ENCODE measurements at places on chromosomes 11 and 22. TPM values are rescaled to one million over a fixed set of nuclear protein-coding genes. Genes with fewer than 3 reads are reported as not detected.

Gene RFPL2
- not detected for total RNA-seq

Gene ACRV1
- not detected for total RNA-seq

DNA sequence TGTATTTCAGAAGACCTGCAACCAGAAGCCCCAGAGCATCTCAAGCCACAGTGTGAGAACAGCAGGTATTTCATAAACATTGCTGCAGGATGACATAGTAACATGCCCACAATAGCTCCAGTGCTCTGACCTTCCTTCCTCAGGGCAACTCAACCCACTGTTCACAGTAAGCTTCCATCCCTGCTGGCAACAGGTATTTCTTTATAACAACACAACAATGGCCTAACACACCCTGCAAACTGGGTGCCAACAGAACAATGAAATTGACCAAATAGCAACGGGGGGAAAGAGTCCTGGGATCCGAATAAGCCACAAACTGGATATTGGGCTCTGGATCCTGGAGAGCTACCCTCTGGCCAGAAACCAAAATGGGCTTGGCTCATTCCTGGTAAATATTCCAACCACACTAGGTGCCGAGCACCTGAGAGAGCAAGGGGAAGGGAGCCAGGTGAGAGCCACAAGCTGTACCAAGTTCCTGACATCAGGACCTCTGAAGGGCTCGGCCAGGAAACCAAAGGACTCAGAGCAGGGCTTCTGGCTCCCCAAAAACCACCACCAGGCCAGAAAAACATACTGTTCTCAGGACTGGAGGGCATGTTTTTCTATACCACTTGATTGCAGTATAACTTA, 99.5 kb downstream of the MICAL3 start:
- H3K4me3 ChIP-seq = no peak overlapping the region
- H3K27me3 ChIP-seq = no peaks in the 10 kb centered on the region
- H3K4me1 ChIP-seq = peaks cover 28% of the 10 kb centered on the region
- DNase-seq = no peak

DNA sequence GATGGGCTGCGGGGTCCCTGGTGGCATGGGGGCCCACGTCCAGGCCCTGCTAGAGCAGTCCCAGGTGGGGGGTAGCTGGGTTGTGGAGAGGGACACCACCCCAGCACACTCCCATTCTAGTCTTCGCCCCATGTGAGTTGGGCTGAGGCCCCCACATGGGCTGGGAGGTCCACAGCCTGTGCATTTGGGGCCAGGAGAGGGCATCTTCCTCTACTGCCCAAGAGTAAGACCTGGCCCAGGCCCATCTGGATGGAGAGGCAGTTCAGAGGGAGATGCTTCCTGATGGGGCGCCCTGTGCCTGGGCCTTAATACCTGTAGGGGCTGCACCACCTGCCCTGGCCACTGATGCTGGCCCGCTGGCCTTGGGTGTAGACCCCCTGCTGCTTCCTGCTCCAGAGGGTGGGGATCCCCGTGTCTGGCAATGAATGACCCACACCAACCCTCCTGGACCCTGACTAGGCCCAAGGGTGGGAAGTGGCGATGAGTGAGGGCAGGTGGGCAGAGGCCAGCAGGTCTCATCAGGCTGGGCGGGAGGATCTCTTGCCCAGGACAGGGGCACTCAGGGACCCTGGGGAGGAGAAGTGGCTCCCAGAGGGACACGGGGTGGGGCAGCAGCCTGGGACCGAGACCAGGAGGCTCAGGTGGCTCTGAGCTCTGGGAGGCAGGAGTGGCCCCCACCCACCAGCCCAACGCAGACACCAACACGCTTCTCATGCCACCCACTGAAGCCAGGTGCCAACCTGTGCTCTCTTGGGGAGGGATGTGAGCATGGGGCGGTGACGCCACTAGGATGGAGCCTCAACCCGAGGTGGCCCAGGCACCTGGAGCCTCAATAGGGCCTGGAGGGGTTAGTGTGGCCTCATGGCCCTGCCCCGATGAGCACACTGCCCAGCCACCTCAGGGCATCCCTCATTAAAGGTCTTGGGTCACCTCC, 17.4 kb upstream of the GNB1L start:
- H3K27me3 ChIP-seq = no peaks in the 10 kb centered on the region
- DNase-seq = no peak
- peaks cover 27% of the 10 kb centered on the region for H3K4me1 ChIP-seq
- H3K36me3 ChIP-seq = no peaks in the 10 kb centered on the region
- H3K4me3 ChIP-seq = no peak overlapping the region

Gene ZBTB16
- 322 TPM for total RNA-seq

Gene SCGB2A2
- not detected for total RNA-seq

Gene RASD2
- 1.4 TPM for total RNA-seq

DNA sequence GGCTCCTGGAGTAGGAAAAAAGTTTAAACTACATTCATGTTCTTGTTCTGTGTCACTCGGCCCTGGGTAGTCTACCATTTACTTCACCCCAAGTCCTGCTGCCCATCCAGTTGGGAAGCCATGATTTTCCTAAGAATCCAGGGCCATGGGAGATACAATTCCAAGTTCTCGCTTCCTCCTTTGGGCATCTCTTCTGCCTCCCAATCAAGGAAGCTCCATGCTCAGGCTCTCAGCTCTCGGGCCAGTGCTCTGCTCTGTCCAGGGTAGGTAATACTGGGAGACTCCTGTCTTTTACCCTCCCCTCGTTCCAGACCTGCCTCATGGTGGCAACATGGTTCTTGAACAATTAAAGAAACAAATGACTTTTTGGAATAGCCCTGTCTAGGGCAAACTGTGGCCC, 60.6 kb downstream of the TIMP3 start:
- H3K4me3 ChIP-seq = no peak overlapping the region
- no peak overlapping the region for H3K27ac ChIP-seq
- no peaks in the 10 kb centered on the region for H3K27me3 ChIP-seq
- H3K4me1 ChIP-seq = no peaks in the 10 kb centered on the region
- H3K36me3 ChIP-seq = peaks cover 33% of the 10 kb centered on the region
- DNase-seq = no peak

- DNase-seq = no peak
- H3K27ac ChIP-seq = no peak overlapping the region
- no peaks in the 10 kb centered on the region for H3K4me1 ChIP-seq
Measured at GRCh38 chr11:81092522-81092921, 1641.1 kb downstream of the FAM181B start.

- DNase-seq = peak; percentile 79
- peak within 1 kb of the TSS; percentile 64 for H3K4me3 ChIP-seq
- H3K4me1 ChIP-seq = peaks cover 35% of the 10 kb centered on the region
- no peaks in the 10 kb centered on the region for H3K27me3 ChIP-seq
- no peaks in the 10 kb centered on the region for H3K36me3 ChIP-seq
- peak within 1 kb of the TSS; percentile 88 for H3K27ac ChIP-seq
Measured at GRCh38 chr11:78079232-78080083, at the start of gene NDUFC2. Gene NDUFC2, minus strand, starts transcription at chr11:78079862. Its CDS starts 118 bp downstream, at chr11:78079744.

Gene TRPT1
- total RNA-seq = 27.2 TPM

- no peak for DNase-seq
- H3K36me3 ChIP-seq = no peaks in the 10 kb centered on the region
- no peak overlapping the region for H3K4me3 ChIP-seq
- H3K4me1 ChIP-seq = no peaks in the 10 kb centered on the region
- H3K27me3 ChIP-seq = no peaks in the 10 kb centered on the region
Measured at GRCh38 chr11:116644201-116644940, 128.4 kb downstream of the BUD13 start.

- H3K4me3 ChIP-seq = no peak overlapping the region
- peaks cover 1% of the 10 kb centered on the region for H3K36me3 ChIP-seq
- DNase-seq = no peak
- no peak overlapping the region for H3K27ac ChIP-seq
Measured at GRCh38 chr11:9708544-9708943, 44.7 kb downstream of the SWAP70 start.

- no peak overlapping the region for H3K4me3 ChIP-seq
- DNase-seq = no peak
- H3K4me1 ChIP-seq = no peaks in the 10 kb centered on the region
Measured at GRCh38 chr11:74035264-74035663, 26.4 kb upstream of the UCP3 start.

- no peaks in the 10 kb centered on the region for H3K36me3 ChIP-seq
- no peak for DNase-seq
- peaks cover 3% of the 10 kb centered on the region for H3K4me1 ChIP-seq
Measured at GRCh38 chr22:44741929-44742328, 10.4 kb upstream of the ARHGAP8 start.
